ENCODE measurements at places on chromosomes 2 and 18.

GRCh38 chr2:75632091-75632701 is 14.4 kb upstream of the MRPL19 start:
- no peak for DNase-seq

DNA sequence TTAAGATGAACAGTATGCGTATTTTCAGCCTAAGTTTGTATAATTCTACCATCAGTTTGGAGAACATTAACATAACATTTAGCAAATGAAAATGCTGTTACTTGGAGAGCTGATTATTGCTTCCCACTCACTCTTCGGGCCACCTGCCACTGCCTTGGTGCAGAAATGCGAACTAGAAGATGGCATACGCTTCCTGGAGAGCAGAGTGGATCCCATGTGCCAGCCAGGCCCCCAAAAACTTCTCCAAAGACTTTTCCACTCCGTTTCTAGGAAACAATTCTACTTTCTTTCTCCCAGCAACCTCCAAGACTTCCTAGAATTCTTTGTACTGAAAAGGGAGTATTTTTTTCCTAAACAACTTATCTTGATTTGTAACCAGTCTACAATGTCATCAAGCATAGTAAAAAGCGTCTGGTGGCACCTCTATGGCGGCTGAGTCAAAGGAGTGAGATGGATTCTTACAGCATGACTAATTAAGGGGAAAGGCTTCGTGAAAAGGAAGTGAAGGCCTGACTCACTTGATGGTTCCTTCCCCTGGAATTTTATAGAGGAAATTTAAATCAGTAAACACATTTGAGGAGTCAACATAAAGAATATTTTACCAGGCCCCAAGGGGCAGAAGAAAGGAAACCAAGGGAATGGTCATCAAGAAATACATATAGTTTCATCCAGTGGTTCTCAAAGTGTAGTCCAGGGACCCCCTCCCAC is 36.6 kb downstream of the FEZ2 start:
- peak; percentile 78 for DNase-seq

GRCh38 chr2:196985511-196986183 is 59.1 kb upstream of the PGAP1 start:
- no peak for DNase-seq

DNA sequence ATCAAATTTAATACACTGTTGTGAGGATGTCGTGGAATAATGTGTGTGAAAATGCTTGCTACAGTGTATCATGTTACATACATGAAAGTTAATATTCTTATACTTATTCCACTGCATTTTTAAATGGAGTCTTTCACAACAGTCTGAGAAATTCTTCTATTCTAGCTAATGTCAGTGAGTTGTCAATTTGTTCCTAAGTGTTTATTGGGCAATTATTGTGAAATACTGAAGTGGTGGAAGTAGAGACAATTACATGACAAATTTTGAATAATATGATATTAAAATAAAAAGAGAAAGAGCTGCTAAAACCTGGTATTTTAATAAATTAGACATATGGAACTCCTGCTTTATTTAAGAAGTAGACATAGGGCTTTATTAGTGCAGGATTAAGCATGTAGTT is 176.1 kb downstream of the PTPRM start:
- DNase-seq, result no peak

DNA sequence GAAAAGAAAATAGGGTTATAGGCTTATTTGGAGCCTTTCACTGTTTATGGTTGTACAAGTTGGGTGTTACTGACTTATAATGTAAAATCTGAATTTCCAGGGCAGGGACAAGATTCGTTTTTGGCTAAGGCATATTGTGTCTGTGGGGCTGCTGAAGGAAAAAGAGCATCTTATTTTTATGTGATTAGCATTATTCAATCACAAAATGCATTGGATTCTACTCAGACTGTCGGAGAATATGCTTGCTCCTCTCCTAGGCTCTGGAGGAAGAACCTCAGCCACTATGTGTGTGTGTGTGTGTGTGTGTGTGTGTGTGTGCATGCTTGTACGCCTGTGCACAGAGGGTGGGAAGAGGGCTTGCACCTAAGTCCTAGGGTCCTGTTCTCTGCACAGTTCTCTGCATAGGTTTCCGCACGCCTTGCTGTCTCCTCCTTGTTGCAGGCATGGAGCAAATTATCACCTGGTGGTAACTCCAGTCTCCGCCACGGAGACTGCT is 44.3 kb downstream of the AGAP1 start:
- DNase-seq, result no peak

DNA sequence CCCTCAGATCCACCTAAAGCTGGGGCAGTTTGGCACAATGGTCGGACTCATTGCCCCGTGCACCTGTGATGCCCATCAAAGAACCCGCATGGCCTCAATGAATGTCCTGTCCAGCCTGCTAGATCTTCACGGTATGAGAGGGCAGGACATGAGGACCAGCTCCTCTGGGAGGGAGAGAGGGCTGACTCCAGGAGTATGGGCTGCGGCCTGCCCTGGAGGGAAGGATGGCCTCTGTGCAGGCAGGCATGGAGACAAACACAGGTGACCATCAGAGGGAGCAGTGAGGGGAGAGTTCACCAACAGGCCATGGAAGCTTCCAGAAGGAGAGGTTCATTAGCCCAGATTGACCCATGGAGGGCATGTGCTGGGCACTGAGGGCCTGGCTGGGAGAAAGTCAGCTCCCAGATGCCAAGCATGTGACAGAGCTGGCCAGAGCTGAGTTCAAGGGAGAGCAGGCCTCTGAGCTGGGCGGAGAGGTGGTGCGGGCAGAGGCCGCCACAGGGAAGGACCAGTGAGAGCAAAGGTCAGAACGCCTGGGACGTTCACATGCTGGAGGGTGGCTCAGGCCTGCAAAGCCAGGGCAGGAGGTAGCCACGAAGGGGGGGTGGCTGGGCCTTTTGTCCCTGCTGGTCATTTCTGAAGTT is 36.2 kb downstream of the HJURP start:
- no peak for DNase-seq

DNA sequence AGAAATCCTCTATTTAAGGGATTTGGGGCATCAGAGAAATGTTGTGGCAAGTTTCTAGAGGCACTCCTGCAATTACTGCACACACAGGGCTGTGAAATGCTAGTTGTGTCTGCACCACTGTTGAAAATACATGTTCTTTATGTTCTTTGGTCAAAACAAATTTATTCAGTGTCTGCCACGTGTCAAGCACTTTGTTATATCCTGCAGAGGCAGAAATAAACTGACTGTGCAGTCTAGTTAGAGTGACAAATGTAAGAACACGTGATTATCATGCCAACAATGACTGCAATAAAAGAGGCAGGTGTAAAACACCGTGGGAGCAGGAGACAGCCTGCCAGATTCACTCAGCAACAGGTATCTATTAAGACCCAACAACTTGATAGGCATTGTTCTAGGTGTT is 423.3 kb downstream of the LRP1B start:
- no peak for DNase-seq

DNA sequence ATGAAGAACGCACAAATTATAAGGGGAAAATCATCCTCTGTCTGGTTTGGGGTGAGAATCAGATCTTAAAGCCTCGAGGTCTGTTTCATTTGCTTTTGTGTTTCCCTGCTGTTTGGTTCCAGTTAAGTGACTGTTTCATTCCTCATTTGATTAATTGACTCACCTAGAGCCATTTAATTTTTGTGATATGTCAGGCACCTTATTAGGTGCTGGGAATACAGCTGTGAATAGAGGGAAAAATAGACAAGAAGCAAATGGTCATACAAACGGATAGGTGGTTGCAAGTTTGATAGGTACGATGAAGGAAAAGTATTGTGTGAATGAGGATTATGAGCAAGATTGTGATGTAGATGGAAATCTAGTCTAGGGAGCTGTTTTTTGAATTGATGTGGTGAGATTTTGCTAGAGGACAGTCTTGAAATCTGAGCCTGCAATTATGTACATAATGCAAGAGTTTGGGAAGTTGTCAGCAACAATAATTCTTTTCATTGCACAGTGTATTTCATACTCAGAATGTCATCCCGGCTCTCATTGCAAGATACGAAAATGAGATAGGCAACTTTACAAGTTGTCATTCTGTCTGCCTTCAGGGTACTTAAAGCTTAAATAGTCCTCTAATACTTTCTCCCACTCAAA is 2.2 kb downstream of the ACSL3 start:
- DNase-seq, result no peak

DNA sequence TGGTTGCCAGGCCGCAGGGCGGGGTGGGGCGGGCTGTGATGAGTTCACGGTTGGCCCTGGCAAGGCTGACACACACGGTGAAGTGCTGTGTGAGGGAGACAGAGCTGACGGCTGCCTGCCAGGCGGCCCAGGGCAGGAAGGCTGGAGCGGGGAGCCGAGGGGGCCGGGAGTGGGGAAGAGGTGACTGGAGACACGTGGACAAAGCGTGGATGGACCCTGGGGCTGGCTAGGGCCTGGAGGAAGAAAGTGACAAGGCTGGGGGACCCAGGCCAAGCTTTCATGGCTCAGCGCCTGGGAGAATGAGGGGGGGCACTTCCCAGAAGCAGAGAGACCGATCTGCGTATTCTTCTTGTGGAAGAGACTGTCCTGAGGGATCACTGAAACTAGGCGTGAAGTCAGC is 123.2 kb downstream of the DYSF start:
- no peak for DNase-seq

- no peak for DNase-seq
Observed at GRCh38 chr18:48336332-48336731, 72.9 kb downstream of the ZBTB7C start.

- no peak for DNase-seq
Observed at GRCh38 chr2:116719836-116720235, 1094.7 kb upstream of the DDX18 start.

GRCh38 chr2:54728669-54729120 is 5.2 kb downstream of the EML6 start:
- DNase-seq, result peak; percentile 60

GRCh38 chr2:18831916-18832510 is 242.6 kb upstream of the NT5C1B start:
- no peak for DNase-seq

- peak; percentile 55 for DNase-seq
Observed at GRCh38 chr2:98730707-98731040, 258 bp downstream of the MGAT4A start.

GRCh38 chr2:105365206-105365605 is 27.9 kb downstream of the C2orf49 start:
- no peak for DNase-seq

DNA sequence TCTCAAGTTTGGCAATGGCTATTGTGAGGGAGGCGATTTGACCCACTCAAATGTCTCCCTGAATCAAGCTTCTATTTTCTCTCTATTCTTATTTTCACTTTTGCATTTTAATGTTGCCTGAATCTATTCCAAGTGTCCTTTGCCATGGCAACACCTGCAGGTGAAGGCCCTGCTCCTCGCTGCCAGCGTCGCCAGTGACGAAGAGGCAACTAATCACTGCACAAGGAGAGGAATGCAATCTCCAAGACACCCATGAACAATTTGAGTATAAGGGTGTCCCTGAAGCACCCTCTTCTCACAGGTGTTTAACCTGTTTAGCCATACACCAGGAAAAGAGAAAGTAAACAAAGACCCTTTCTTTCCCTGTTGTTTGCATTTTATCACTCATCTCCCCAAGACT is 165.6 kb upstream of the VRK2 start:
- no peak for DNase-seq

- DNase-seq, result no peak
Observed at GRCh38 chr2:235835810-235836209, 332.4 kb downstream of the GBX2 start.

DNA sequence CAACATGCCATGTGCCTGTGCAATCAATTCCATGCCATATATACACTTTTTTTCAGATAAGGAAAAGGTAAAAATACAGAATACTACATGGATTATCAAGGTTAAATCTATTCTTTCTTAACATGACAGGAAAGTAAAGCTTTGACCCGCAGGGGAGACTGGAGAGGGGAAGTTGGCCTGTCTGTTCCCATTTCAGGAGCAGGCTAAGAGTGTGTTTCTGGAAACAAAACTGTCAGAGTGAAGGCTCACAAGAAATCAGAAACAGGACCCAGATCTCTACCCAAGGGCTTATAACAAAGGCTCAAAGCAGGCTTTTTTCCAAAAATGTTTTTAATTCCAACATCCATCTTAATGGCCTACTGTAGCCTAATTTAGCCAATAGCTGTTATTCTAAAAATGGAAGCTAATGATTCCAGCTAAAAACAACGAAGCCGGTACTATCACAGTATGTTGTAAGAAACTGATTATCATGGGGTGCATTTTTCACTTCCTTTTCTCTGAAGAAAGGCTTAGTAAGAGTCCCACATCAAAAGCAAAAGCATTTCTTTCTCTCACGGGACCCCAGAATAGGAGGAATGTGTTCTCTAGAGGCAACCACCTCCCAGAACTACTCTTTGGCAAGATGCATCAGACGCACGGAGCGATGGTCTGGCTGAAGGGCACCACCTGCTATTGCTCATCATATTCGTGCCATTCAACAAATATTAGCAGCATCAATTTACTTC is 41.4 kb downstream of the FECH start:
- DNase-seq, result no peak

- no peak for DNase-seq
Observed at GRCh38 chr18:44687421-44687820, 6.7 kb downstream of the SETBP1 start.

GRCh38 chr2:234534515-234534914 is 37.6 kb upstream of the ARL4C start:
- DNase-seq, result no peak

DNA sequence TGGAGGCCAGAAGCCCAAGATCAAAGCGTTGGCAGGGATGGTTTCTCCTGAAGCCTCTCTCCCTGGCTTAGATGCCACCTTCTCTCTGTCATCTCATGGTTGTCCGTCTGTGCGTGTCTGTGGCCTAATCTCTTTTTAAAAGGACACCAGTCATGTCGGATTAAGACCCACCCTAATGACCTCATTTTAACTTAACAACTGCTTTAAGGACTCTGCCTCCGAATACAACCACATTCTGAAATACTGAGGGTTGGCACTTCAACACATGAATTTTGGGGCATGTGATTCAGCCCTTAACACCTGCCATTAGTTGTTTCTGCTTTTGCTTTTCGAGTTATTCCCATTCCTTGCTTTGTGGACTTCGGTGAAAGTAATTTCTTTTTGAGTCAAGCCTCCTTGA is 97.8 kb upstream of the SMIM21 start:
- DNase-seq, result no peak

- DNase-seq, result no peak
Observed at GRCh38 chr2:79686884-79687283, 174.0 kb downstream of the CTNNA2 start.

GRCh38 chr18:4510711-4511110 is 55.6 kb upstream of the DLGAP1 start:
- no peak for DNase-seq

- peak; percentile 24 for DNase-seq
Observed at GRCh38 chr2:187499941-187500532, 52.0 kb upstream of the CALCRL start.

GRCh38 chr2:232525791-232526371 is at the start of gene CHRND:
Gene CHRND (plus strand): TSS chr2:232526160. CDS start chr2:232526216, 56 bp downstream.
- no peak for DNase-seq

- no peak for DNase-seq
Observed at GRCh38 chr2:47060652-47061170, 94.4 kb downstream of the STPG4 start.

GRCh38 chr2:183868153-183868552 is 730.2 kb upstream of the ZNF804A start:
- peak; percentile 1 for DNase-seq

DNA sequence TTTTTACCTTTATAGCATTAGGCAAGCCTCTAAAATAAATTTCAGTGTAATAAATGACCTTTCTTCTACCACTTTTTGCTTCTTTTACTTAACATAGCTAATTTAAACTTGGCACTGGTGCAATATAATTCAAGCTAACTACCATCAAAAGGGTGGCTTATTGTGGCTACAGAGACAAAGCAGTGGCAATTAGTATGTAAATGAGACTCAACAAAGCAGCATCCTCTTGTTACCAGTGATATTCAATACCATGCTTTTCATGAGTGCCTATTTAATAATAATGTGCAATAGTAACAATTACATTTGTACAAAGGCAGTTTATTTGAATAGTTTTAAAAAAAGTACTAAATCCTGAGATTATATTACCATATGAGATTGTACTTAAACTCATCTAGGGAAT is 93.4 kb downstream of the SOS1 start:
- DNase-seq, result no peak
